ENCODE measurements at places on chromosomes 6 and 20. TPM values are rescaled to one million over a fixed set of nuclear protein-coding genes. Genes with fewer than 3 reads are reported as not detected.

RPS21 gene
- polyA plus RNA-seq: 6,072 TPM

- H3K36me3 ChIP-seq: peaks cover 3% of the 10 kb centered on the region
- no peak for DNase-seq
Observed at GRCh38 chr20:62047666-62048345, 17.9 kb downstream of the TAF4 start.

DNA sequence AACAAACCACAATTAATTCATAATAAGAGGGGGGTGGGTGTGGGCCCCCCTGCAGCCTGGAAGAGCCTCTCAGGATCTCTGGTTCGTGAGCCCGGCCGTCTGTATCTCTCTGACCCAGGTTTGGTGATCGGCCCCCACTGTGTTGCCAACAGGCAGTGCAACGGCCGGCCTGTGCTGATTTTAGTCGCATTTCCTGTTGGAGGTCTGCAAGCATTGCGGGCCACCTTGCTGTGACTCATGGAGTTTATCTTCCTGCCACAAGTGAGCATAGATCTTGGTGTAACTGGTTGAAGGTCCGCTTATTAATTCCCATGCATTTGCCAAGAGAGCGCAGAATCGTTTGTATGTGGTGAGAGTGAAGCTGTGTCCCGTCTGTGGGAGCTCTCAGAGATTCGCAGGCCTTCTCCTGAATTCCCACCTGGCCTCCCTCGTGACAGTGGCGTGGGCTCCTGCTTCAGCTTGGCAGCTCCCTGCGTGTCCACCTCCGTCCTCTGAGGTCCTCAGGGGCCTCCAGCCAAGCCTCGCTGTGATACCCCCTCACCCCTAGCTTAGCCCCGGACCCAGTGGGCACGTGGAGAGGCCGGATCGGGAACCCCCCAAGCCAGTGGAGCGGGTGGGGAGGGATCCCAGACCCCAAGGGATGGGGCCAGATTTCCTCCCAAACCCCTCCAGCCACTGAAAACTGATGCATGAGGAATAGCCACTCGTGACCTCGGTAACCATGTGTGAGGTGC, 269.8 kb downstream of the CDH4 start:
- peaks cover 2% of the 10 kb centered on the region for H3K27me3 ChIP-seq
- H3K4me1 ChIP-seq: no peaks in the 10 kb centered on the region
- DNase-seq: no peak
- no peak overlapping the region for H3K4me3 ChIP-seq

SIGLEC1 gene
- polyA plus RNA-seq: 21.9 TPM

LY6G6D gene
- not detected for polyA plus RNA-seq

- no peaks in the 10 kb centered on the region for H3K4me1 ChIP-seq
- no peak overlapping the region for H3K27ac ChIP-seq
- no peaks in the 10 kb centered on the region for H3K27me3 ChIP-seq
- H3K4me3 ChIP-seq: no peak overlapping the region
- peaks cover 3% of the 10 kb centered on the region for H3K36me3 ChIP-seq
Observed at GRCh38 chr6:11241793-11242201, 9.3 kb upstream of the NEDD9 start.

GRCh38 chr6:1278061-1278720, 33.7 kb upstream of the FOXQ1 start:
- H3K4me3 ChIP-seq: no peak overlapping the region
- no peaks in the 10 kb centered on the region for H3K36me3 ChIP-seq

- peaks cover 3% of the 10 kb centered on the region for H3K27me3 ChIP-seq
- H3K4me3 ChIP-seq: no peak overlapping the region
- H3K36me3 ChIP-seq: no peaks in the 10 kb centered on the region
- H3K4me1 ChIP-seq: no peaks in the 10 kb centered on the region
Observed at GRCh38 chr6:939526-940252, 246.8 kb upstream of the EXOC2 start.

THEMIS gene
- 17.2 TPM for polyA plus RNA-seq

DNA sequence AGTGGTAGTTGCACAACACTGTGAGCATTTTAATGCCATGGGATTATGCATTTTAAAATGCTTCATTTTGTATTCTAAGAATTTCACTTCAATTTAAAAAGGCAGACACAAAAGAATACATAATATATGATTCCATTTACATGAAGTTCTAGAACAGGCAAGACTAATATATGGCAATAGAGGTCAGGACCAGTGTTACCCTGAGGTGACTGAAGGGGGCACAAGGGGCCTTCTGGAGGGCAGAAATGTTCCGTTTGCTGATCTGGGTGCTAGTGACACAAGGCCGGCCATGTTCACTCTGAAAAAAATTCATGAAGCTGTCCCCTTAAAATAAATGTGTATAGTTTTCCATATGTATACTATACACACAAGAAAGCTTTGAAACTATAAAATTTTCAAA, 28.5 kb downstream of the TASP1 start:
- H3K4me3 ChIP-seq: no peak overlapping the region
- H3K36me3 ChIP-seq: no peaks in the 10 kb centered on the region
- H3K27ac ChIP-seq: no peak overlapping the region
- DNase-seq: no peak
- no peaks in the 10 kb centered on the region for H3K4me1 ChIP-seq

CD24 gene
- polyA plus RNA-seq: 71.5 TPM

- H3K27ac ChIP-seq: no peak overlapping the region
- no peaks in the 10 kb centered on the region for H3K27me3 ChIP-seq
- H3K36me3 ChIP-seq: peaks cover 25% of the 10 kb centered on the region
- DNase-seq: no peak
- no peaks in the 10 kb centered on the region for H3K4me1 ChIP-seq
Observed at GRCh38 chr20:2455771-2456497, 14.7 kb downstream of the SNRPB start.

FOXP4 gene
- polyA plus RNA-seq: 15.0 TPM

DNA sequence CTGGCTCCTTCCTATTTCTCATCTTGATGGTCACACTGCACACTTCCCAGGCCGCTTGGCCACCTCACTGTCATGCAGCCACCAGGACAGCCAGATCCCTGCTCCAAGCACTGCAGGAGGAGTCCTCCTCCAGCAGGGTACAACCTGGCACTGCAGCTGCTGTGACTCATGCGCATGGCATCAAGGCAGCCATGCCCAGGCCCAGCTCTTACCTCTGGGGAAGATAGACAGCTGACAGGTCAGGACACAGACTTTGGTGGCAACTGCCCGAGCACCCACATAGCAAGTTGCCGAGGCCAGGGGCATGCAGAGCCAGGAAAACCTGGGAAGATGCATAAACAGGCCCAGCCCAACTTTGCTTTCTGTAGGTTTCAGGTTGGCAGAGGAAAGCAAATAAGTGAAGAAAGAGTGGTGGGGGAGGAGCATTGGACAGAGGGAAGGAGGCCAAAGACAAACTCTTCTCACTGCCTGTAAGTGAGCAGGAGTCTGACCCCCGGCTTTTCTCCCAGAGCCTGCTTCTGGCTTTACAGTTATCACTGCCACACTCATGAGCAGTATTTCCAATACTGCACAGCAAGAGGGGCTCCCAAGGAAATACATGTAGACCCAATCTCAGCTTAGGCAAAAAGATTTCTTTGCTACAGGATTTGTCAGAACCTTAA, 38.8 kb downstream of the SLC22A3 start:
- no peaks in the 10 kb centered on the region for H3K36me3 ChIP-seq
- no peaks in the 10 kb centered on the region for H3K4me1 ChIP-seq
- DNase-seq: no peak
- no peak overlapping the region for H3K27ac ChIP-seq
- H3K27me3 ChIP-seq: no peaks in the 10 kb centered on the region
- H3K4me3 ChIP-seq: no peak overlapping the region

DNA sequence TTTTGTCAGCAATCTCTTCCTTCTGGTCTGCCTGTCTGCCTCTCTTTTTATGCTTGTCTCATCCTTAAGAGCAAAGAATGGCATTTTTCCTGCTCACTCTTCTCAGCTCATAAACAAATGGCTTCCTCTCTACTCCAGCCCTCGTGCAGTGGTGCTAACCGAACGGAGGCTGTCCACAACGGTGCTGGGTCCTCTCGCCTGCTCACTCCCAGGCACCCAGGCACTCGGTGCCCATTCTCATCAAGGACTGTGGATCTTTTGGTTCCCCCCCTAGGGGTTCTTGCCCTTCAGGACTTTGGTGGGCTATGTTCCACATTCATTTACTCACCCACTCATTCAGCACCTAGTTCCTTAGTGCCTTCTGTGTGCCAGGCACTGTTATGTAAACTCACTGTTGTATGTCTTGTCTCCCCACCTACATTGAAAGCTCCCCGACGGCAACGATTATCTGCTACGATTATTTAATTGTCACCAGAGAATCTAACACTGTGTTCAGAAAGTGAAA, 113.9 kb downstream of the FYN start:
- H3K4me3 ChIP-seq: no peak overlapping the region
- H3K4me1 ChIP-seq: peaks cover 41% of the 10 kb centered on the region
- H3K36me3 ChIP-seq: peaks cover 3% of the 10 kb centered on the region
- no peaks in the 10 kb centered on the region for H3K27me3 ChIP-seq
- no peak for DNase-seq
- H3K27ac ChIP-seq: peak overlapping the region; percentile 84

DNA sequence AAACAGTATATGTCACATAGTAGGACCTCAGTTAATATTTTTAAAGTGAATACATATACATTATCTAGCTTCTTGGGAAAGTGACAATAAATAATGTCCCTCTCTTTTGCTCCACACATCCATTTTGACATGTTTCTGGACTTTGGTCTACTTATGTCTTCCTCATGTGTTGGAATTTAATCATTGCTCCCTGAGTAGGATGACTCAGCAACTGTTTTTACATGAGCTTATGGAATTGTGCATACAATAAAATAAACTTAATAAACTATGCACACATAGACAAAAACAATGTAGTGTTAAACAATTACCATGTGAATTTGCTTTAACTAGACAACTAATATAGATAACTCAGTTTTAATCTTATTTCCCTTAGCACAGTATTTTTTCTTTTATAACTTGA, 503.8 kb downstream of the TFAP2B start:
- no peak for DNase-seq
- H3K27me3 ChIP-seq: no peaks in the 10 kb centered on the region
- H3K4me3 ChIP-seq: no peak overlapping the region
- no peak overlapping the region for H3K27ac ChIP-seq
